ENCODE measurements at places on chromosomes 4 and X.
A peak's percentile ranks its signal among the peaks of the same experiment; 100 is the strongest.

DNA sequence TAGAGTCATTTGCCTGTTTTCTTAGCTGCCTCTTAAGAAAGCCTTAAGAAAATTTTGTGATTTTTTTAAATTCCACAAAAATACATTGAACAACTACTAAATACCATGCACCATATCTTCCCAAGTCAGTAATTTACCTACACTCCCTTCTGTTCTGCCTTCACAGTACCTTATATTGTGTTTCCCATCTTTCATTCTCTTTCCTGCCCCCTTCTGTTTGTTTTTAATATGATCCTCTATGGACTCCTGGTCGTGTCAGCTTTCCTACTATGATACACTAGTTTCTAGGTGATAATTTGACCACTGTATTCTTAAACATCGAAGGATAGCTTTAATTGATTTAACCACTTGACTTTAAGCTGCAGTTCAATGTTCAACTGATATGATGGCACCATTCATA, 297.7 kb upstream of the HAND2 start:
- DNase-seq = no peak

DNA sequence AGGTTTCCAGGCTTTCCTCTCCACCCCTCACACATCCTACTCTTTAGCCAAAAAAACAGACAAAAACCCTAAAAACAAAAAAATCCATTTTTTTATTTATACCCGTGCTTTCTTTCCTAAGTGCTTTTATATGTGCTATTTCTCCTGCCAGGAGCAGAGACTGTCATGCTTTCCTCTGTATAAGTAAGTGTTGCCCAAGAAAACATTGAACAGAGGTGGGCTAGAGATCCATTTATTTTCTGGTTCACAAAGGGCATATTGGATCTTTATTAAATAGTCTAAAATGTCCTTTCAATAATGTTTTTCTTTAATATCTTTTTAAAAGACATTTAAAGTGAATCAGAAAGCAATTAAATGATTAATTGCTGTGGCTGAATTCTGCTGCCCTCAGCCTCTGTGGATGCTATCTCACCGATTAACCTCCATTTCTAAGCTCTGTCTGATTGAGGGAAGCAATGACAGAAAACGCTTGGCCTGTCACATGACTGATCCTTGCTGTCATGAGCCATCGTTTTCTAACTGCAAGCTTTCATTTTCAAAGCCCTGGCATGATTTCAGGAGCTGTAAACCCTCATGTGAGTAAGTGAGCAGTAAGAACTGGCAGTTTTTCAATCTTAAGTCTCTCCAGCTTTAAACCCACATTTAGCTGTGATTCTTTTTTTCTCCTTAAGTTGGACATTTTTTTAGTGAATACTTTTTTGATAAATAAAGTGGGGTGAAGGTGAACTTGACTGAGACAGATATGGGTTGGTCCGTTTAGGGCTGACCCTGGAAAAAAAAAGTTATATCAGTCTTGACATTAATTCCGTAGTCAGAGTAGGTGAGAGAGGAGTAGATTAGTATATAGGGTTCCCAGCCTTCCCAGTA, 180.7 kb upstream of the PGRMC2 start:
- no peak for DNase-seq

- no peak for DNase-seq
Observed at GRCh38 chrX:21305799-21306336, 68.3 kb upstream of the CNKSR2 start.

DNA sequence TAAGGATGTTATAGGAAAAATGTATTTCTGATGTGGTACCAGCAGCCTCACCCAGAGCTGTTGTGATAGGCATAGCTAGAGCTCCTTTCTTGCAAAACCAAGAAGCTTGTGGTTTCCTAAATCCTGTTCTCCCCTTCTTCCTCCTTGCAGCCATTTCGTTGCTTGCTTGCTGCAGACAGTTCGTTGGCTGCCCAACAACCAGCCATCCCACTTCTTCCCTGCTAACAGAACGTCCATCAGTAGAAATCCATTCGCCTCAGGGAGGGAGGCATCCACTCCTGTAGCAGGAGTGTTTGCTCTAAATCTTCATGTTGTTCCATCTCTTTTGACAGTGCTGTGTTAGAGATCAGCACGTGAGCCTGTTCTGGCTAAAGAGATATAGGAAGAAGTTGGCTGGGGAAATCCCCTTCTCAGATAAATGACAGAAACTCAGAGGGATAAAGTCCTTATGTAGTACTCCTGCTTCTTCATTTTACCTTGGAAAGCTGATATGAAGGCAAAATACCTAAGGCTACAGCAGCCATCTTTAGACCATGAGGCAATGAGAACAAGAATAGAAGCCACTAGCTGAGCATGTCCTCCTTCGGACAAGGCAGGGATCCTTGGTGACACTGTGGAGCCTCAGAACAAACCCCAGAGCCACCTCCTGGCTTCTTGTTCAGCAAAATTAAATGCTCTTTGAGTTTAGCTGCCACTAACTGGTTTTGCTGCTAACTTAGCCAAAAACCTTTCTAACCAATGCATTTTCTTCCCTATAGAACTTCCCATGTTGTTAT, 68.4 kb upstream of the RELL1 start:
- no peak for DNase-seq

GRCh38 chrX:64205441-64205734, at the start of gene AMER1:
Gene AMER1 (minus strand): TSS chrX:64205708. CDS start chrX:64193286, 12,422 bp downstream.
- DNase-seq = no peak

GRCh38 chr4:105127170-105127445, 19.6 kb upstream of the TET2 start:
- DNase-seq = no peak

GRCh38 chrX:3191201-3191600, 149.9 kb downstream of the ARSF start:
- DNase-seq = no peak

DNA sequence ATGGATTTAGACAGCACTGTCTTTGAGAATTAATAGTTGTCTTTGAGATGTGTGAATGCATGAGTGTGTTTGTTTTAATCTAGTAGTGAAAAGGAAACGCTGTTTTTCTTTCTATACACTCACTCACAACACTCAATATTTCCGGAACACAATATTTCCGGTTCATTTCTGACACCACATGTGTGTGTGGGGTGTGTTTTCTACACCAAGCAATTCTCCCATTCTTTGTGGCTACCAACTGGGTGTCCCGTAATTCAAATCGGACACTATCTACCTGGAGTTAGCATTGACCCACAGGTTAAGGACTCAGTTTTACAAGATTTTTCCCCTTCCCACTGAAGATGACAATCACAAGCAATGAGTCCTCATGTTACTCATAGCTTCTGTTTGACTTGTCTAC, 113.9 kb downstream of the SNCA start:
- no peak for DNase-seq

- DNase-seq = no peak
Observed at GRCh38 chr4:139977838-139978609, 176.0 kb downstream of the MAML3 start.

- no peak for DNase-seq
Observed at GRCh38 chr4:152259866-152260265, 276.0 kb downstream of the FBXW7 start.

- DNase-seq = peak; percentile 26
Observed at GRCh38 chr4:163544407-163545038, 50.0 kb downstream of the TMA16 start.

DNA sequence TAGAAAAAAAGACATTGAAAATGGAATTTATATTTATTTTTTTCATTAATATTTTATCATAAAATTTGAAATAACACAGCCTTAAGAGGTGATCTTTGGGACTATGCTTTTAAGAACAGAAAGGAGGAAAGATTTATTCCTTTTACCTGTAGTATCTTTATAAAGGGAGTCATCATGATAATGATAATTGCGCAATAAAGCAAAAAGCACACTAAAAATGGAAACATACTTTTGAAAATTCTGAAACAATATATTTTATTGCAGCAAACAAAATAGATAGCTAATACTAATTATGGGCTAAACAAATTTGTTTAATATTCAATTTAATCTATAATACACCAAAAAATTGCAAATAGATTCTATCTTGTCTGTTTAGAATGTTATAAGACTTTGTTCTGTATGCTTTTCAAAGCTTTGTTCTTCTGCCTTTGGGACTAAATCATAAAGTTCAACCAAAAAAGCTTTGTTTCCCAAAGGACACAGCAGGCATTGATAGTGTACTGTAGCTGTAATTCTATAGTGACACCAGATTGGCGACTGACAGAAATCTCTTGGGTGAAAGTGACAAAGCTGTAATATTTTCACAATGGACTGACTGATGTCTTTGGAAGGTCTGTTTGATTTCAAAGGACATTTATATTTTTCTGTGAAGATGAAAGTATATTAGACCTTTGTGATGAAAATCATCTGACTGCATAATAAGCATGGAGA, 2156.6 kb upstream of the TENM3 start:
- no peak for DNase-seq

- peak; percentile 30 for DNase-seq
Observed at GRCh38 chrX:118847676-118848075, 24.1 kb downstream of the ZCCHC12 start.

DNA sequence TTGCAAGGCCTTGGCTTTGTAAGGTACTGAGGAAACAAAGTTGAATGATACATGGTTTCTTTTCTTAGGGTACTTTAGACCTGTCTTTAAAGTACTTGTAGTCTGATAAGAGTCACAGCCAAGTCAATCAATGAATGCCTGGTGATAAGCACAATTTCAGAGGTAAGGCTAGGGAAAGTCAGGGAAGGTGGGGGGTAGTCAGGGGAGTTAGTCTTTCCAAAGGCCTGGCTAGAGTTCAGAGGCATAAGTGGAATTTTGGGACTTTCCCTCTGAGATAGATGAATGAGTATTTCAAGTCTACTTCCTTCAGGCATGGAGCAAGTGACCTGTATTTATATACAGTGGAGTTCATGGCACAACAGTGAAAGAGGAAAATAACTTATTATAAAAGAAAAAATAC, 78.3 kb downstream of the SLC4A4 start:
- no peak for DNase-seq

DNA sequence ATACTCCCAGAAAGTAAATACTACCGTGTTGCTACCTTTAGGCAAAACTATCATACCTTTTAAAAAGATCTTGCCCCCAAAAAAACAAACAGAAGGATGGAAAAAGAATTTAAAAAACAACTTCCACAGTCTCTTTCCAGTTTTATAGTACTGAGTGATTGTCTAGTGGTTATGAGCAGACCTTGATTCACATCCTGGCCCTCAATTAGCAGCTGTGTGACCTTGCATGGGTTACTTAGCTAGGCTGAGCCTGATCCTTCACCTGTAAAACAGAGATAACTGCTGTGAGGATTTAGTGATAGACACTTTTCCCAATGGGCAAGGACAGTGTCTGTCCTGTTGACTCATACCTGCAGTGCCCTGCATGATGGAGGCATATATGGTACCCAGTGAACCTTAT, 49.0 kb downstream of the SMAD1 start:
- no peak for DNase-seq

- DNase-seq = no peak
Observed at GRCh38 chr4:74942251-74942917, 9.5 kb downstream of the PARM1 start.

DNA sequence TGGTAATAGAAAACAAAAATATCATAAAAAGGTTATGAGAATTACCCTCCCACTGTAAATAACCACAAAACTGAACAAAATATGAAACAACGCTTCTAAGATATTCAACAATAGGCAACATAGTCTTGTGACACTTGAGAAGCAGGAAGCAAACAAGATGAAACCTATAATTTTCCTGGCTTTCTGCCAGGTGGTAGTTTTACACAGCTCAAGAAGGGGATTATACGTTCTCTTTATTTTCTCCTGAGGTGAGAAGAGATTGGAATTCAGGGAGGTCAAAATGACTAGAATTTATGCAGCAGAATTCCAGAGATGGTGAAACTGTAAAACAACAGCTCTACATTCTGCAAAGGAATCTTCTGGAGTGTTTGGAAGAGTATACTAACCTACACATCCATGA, 186.0 kb downstream of the HHIP start:
- DNase-seq = no peak

DNA sequence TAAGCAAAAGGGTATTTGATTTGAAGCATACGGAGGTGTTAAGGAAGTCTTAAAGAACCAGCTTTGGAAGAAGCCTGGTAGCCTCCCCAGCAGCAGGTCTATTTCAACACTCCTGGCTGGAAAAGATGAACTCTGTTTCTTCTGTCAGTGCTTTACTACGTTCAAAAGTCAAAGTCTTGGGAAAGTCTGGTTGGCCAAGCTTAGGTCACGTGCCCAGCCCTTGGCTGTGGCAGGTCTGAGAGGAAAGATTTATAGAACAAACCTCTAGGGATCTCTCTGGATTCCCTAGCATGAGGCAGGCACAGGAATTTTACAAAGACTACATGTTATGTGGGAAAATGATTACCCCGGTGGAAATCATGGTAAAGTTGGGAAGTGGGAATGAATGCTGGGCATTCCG, 8.6 kb upstream of the ARHGAP10 start:
- DNase-seq = no peak

GRCh38 chr4:94484818-94485217, 33.1 kb downstream of the PDLIM5 start:
- no peak for DNase-seq

- no peak for DNase-seq
Observed at GRCh38 chr4:38455092-38455862, 208.7 kb upstream of the KLF3 start.

- no peak for DNase-seq
Observed at GRCh38 chr4:122346036-122346435, 32.8 kb upstream of the ADAD1 start.

DNA sequence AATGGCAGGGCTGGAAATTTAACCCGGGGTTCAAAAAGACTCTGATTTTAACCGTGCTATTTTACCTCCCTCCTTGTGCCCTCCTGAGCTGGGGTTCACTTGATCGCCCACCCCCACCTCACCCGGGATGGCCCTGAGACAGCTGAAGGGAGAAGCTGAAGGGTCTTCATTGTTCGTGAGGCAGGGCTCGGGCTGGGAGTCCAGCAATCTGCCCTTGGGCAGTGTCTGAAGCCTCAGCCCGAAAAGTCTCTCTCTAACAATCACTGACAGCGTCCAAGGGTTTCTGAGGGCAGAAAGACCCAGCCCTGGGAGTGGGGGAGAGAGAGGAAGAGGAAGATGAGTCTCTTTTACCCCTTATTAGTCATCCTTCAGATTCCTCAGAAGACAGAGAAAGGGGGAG, 39.4 kb upstream of the PHOX2B start:
- DNase-seq = no peak

GRCh38 chr4:152100379-152101201, 339.8 kb upstream of the GATB start:
- peak; percentile 94 for DNase-seq

GRCh38 chr4:38654273-38654672, 9.7 kb upstream of the KLF3 start:
- peak; percentile 80 for DNase-seq

- DNase-seq = no peak
Observed at GRCh38 chr4:89048906-89049601, 7.9 kb downstream of the FAM13A start.
